ENCODE measurements at places on chromosomes 4 and X.
A peak's percentile ranks its signal among the peaks of the same experiment; 100 is the strongest.

DNA sequence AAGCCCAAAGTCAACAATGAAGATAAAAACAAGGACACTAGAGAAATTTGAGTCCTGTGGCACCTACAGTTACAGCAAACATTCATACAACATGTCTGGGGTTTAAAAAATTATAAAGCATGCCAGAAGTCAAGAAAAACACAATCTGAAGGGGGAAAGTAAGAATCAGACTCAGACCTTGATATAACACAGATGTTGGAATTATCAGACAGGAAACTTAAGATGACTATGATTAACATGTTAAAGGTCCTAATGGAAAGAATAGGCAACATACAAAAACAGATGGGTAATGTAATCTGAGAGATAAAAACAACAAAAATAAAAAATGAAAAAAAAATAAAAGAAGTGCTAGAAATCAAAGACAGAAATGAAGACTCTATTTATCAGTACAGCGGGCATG is 446.5 kb downstream of the SPRY1 start:
- no peak for DNase-seq

DNA sequence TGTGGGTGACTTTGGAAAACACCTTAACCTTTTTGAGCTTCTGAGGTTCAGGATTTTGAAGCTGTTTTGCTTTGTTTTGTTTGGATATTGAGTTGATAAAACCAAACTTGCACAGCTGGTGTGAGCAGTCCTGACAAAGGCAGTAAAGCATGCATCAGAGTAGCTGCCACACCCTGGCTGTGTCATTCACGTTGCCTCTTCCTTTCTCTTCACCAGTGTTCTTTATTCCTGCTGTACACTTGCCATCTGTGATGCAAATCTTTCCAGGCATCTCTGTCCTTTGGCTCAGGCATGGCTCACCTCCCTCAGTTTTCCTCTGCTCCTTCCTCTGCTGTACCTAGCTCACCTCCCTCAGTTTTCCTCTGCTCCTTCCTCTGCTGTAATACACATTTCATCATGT is 1850.2 kb upstream of the AGA start:
- no peak for DNase-seq

DNA sequence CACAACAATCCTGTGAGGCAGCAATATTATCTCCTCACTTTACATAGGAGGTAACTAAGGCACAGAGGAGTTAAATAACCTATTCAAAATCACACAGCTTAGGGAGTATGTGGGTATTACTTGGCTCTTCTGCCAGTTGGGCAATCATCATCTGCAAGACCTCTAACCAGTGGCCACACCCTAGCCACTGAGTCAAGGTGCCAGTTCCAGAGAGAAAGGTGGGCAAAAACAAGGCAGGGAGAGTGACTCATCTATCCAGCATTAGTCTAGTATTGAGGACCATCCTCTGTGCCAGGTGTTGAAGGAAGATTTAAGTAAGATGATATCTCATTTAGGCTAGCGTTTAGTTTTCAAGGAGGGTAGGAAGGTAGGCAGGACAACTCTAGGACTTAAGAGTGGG is 113.9 kb upstream of the EOLA2 start:
- DNase-seq, result no peak

GRCh38 chr4:80295336-80295735 is 28.9 kb downstream of the FGF5 start:
- DNase-seq, result no peak

DNA sequence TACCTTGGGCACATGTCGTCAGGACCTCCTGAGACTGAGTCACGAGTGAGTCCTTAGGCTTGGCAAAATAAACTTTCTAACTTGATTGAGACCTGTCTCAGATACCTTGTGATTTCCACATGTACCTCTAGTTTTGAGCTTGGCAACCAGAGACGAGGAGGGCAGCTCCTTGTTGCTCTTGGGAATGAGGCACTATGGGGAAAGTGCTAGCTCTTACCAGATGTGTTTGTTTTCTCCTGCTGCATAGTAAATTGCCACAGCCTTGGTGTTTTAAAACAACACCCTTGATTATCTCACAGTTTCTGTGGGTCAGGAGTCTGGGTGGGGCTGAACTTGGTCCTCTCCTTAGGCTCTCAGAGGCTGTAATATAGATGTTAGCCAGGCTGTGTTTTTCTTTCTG is 59.1 kb upstream of the MAML3 start:
- peak; percentile 30 for DNase-seq

- no peak for DNase-seq
Observed at GRCh38 chrX:148825696-148826095, 325.3 kb downstream of the AFF2 start.

DNA sequence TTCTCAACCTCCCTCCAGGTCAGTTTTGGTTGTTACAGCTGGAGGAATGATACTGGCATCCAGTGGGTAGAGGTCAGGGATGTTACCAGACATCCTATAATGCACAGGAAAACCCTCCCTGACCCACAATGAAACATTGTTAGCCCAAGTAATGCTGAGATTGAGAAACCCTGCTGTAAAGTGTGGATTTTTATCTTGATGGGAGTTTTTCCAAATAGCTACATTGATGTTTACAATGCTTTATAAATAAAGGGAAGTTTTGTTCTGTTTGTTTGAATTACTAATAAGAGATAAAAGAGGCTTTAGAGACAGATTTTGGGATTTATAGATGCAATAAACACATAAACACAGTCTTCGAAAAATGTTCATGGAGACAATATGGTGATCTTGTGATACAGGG is 194.0 kb upstream of the NUDT6 start:
- DNase-seq, result peak; percentile 67

DNA sequence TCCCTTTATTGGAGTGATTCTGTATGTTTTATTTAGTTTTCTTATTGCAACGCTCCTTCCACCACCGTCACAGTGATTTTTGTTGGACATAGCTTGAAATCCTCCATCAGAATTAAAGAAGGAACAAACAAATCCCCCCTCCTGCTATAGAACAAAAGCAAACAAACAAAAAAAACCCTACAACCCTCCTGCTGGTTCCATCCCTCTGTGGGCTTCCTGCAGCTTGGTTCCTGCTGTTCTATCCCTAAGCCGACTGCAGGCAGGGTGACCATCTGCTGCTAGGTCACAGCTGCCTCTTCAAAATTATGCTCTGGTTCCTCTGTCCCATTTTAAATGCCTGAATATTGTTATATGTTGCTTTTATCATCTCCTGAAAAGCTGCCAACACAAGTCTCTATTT is 116.8 kb upstream of the AGA start:
- DNase-seq, result no peak

- DNase-seq, result no peak
Observed at GRCh38 chrX:2490634-2491033, 10.1 kb downstream of the DHRSX start.

DNA sequence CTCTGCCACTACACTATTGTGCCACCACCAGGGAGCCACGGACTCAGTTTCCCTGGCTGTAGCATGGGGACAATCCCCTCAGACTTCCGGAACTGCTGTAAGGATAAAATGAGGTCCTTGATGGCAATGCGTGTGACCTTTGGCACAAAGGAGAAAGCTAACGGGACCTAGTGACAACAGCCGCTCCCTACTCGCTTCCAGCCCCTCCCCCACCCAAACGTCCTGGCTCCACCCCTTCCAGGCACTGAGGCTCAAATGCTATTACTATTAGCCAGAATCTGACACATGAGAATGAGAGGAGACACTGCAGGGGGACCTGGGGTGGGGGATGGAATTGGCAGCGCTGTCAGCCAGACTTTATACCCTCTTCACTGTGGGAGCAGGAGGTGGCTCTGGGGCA is 5.4 kb upstream of the DUSP9 start:
- no peak for DNase-seq

- peak; percentile 39 for DNase-seq
Observed at GRCh38 chr4:168200685-168201084, 108.3 kb downstream of the ANXA10 start.

DNA sequence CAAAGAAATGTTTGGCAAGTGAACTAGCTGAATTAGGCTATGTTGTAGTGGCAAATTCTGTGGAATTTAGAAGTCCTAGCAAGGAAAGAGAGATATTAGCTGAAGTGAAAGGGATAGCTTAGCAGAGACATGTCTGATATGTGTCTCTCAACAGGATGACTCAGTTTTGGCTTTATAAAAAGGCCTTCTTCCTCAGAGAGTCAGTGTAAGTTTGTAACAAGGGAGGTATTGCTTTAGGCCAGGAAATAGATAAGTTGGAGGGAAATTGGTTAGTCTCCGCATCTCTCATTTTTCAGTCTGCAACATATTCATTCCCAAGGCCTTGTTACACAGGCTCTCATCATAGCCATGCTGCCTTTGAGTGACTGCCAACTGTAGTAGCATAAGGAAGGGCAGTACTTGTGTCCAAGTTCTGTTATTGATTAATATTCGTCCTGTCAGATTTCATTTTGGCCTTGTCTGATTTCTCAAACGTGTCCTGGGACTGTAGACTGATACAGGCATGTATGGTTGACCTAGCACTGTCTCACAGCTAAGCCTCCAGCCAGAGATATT is 4.0 kb downstream of the TMEM164 start:
- peak; percentile 13 for DNase-seq

- no peak for DNase-seq
Observed at GRCh38 chr4:81776794-81777193, 305.1 kb upstream of the RASGEF1B start.

DNA sequence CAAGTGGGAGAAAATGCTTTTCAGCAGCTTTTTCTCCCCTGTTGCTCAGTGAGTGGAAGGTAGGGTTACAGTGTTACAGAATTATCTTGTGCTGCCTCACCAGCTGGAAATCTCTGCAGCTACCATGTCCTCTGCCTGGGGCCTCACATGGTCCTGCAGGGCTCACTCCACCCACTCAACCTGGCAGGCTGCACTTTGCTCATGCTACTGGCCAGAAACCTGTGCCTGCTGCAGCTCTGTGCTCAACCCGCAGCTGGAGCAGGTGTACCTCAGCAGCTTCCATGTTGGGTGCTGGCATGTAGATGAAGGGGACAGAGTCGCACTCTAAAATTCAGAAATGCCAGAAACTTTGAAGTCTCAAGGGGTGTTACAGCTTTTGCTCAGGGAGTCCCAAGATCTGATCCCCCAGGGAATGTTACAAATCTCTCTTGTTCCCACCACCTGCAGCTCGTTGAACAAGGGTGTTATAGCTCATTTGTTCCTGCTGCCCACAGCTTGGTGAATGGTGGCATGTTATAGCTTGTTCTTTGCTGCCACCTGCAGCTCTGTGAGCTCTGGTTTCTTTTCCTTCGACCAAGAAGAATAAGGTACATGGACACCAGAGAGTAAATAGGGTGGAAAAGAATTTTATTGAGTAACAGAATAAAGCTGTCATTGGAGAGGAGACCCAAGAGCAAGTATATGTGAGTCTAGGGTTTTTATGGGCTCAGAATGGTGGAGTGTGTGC is 845.8 kb downstream of the TECRL start:
- DNase-seq, result no peak

DNA sequence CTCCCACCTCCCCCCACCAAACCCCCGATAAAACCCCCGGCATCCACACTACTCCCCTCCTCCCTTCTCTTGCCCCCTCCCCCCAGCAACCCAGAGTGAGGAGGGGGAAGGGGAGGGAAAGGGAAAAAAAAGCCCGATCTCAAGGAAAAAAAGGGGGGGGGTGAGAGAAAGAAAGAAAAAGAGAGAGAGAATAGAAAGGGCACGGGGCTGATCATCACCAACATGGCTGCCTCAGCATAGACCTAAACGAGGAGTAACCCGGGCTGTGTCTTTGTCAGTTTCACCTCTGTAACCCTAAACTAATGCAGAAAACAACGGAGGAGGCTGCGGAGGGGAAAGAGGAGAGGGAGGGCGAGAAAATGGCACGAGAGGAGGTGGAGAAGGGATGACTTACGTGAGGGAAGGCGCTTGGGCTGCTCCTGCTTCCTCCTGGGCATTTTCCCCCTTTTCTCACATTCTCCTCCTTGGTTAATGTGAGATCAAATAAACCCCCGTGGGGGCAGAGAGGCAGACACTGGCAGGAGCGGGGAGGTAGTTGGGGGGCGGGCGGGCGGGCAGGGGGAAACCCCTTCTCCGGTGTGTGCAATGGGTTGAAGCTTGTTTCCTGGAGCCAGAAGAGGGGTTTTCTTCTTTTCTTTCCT is 532 bp downstream of the ZNF827 start:
- peak; percentile 52 for DNase-seq

GRCh38 chrX:113400193-113400704 is 559.6 kb upstream of the AMOT start:
- no peak for DNase-seq

DNA sequence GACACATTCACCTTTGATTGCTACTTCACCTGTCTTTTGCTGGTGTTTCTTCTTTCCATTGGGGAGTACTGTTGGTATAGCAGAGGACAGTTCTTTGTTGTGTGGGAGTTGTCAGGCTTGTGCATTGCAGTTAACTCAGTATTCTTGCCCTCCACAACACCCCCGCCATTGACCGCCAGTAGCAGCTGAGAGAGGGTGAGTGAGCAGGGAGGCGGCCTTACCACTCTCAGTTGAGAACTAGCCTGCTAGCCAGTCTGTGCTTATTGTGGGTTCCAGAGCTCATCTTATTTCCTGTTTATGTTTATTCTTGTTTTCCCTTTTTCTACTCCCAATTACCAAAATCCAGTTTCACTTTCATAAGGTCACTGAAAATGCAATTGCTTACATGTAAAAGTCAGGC is 52.2 kb downstream of the STIM2 start:
- DNase-seq, result no peak

DNA sequence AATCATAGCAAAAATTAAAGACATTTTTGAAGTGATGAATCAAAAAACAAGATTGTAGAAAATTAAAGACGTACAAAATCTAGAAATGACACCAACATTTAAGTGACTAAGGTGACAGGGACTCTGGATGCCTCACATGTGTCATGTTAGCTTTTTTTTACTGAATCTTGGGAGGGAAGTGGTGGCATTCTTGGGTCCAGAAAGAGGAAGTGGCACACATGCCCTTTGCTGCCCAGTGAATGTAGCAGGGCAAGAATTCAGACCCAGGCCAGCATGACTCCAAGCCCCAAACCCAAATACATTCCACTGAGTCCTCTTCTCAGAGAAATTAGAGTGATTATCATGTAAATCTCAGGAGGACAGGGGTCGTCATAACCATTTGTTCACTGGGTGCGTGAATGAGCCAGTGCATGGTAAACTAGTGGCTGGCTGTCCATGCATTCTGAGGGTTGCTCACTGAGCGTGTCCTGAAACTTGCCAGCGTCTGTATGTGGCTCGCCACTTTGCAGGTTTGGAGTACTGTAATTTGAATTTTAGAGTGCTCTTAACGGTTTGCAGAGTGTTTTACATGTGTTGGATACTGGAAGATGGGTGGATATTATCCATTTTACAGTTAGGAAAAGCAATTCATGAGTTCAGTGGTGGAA is 55.4 kb upstream of the TBC1D14 start:
- no peak for DNase-seq

- DNase-seq, result no peak
Observed at GRCh38 chr4:70902577-70903290, 565 bp downstream of the MOB1B start.

DNA sequence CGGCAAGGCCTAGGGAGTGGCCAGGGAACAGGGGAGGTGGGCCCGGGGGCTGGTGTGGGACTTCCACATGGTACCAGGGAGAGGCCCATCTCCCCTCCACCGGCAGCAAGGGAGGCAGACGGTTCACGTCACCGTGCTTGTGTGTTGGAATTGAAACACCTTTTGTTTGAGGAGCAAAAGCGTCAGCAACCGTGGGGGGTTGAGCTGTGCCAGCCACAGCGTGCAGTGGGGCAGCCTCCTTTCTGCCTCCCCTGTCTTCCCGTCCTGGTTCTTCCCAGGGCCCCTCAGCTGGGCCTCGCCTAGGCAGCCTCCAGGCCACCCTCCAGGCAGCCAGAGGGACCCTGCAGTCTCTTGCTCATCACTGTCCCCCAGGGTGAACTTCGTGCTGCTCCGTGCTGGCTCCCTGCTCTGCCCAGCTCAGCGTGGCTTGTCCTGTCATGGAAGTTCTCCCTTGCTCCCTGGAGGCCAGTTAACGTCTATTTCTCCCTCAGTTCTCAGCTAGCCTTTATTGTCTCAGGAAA is 32.1 kb upstream of the HGFAC start:
- DNase-seq, result no peak

- DNase-seq, result no peak
Observed at GRCh38 chr4:13998850-13999445, 371.4 kb upstream of the BOD1L1 start.

All from choroid plexus epithelial cell (primary cell).